ENCODE measurements at places on chromosomes 7 and 10.

- no peak for DNase-seq
Observed at GRCh38 chr10:132187430-132188138, 836 bp downstream of the DPYSL4 start.

- no peak for DNase-seq
Observed at GRCh38 chr7:106128836-106129235, 16.7 kb upstream of the SYPL1 start.

GRCh38 chr7:77528368-77528767 is 8.7 kb upstream of the PTPN12 start:
- DNase-seq, result no peak

DNA sequence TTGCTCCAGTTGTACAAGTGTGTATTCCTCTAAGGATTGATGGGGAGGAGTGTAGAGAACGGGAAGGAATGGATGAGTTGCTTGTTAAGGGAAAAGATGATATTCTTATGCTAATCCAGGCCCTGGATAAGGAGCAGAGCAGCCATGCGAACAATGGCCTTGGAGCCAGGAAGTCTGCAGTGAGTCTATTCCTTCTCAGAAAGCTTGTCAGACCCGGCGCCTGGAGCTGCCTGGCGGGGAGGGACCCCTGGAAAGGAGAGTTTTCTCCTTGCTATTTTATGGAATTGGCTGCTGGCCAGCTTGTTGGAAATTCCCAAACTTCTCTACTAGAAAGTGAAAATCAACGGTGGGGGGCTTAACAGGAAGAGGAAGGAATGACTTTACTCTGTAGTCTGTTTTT is 89.1 kb downstream of the MMRN2 start:
- no peak for DNase-seq

DNA sequence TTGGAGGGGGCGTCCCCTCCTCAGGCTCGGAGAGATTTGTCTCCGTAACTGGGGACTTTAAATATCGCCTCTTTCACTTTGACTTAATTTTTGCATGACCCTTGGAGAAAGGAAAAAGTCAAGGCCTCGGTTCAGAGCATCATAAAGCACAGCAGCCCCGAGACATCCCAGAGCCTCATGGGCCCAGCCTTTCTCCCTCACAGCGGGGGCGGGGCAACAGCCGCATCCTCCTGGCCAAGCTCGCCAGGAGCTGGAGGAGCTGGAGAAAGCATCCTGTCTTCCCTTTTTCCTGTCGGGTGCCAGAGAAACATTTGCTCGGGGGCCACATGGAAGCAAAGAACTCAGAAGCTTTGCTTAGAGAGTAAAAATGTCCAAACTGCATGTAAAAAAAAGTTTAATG is 43.6 kb upstream of the DPYSL4 start:
- DNase-seq, result no peak

GRCh38 chr7:79593866-79594301 is 140.4 kb upstream of the MAGI2 start:
- DNase-seq, result no peak

DNA sequence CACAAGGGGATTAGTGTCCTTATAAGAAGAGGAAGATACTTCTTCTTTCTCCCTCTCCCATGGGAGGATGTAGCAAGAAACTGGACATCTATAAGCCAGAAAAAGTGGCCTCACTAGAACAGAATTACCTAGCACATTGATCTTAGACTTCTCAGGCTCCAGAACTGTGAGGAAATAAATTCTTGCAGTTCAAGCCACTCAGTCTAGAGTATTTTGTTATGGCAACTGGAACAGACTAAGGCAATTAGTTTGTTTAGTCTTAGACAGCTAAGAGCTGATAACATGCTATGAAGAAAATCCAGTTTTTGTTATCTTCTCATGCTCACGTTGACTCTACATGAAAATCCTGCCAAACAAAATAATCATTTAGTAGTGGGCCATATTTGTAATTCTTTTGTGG is 627.6 kb upstream of the PHF14 start:
- no peak for DNase-seq

DNA sequence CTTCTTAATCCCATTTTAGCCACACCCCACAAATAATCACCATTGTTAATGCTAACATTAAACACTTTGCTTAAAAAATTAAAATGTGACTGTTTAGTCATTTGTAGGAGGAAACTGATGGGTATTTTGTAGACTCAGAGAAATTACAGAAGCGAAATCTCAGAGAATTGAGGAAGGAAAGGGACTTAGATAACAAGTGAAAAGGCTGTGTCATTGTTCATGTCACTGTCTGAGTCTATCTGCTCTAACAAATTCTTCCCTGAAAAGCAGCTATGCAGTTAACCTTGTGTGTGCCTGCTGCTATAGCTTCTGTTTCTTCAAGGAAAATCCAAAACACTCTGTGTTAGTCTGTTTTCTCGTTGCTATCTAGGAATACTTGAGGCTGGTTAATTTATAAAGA is 40.9 kb upstream of the PLXDC2 start:
- no peak for DNase-seq

DNA sequence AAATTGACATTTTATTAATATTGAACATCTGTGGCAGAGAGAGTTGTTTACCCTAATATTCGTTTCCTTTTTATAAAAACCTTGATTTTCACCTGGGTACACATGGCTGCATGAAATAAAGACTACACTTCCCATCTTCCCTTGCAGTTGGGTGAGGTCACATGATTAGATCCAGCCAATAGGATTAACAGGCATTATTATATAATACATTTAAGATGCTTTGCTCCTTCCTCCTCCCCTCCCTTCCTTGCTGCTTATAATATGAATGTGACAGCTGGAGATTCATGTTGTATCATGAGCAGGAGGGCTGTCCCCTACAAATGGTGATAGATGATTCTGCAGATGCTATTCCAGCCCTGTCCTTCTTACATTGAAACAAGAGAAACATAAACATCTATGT is 146.6 kb downstream of the SH2D4B start:
- peak; percentile 11 for DNase-seq

DNA sequence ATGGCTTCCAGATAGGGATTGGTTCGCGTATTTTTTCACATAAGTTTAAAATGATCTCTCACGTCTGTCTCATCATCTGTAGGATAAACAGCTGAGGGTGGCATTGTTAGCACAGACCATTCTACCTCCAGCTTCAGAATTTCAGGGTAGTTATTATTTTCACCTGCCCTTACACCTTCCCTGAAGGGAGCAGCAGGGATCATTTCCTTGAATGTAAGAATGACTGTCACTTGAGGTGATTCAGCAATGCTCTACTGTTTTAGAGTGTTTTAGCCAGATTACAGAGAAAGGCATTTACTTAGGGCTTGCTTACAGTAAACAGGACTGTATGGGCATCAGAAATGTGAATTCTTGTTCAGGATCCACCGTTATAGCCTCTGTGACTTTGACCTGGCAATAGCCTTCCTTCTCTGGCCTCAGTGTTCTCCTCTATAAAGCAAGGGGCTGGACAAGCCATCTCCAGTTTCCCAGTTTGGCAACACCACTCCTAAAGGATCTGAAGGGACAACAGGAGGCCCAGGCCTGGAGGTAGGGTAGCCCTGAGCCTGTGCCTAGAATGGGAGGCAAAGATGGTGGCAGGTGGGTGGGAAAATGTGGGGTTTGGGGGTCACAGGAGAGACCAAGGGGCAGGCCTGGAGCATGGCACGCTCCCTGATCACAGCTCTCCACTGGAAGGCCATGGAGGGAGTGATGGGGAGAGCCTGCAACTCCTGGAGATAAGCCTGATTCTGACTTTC is 1.2 kb upstream of the IGFBP1 start:
- DNase-seq, result no peak

GRCh38 chr7:630539-630938 is 96.0 kb upstream of the DNAAF5 start:
- no peak for DNase-seq

- DNase-seq, result no peak
Observed at GRCh38 chr7:151851145-151851751, 25.7 kb downstream of the PRKAG2 start.

Measured in HS-5 (cell line).